Natural killer cell treated with Interleukin-12 subunit alpha and Interleukin-12 subunit beta and Interleukin-15 and Interleukin-18, amount 100 ng/mL, for 72 hours (primary cell): ENCODE measurements at places on chromosomes 1 and 21. TPM values are rescaled to one million over a fixed set of nuclear protein-coding genes. Genes with fewer than 3 reads are reported as not detected.

The PRDM16 gene
- total RNA-seq = not detected

The PTPN22 gene
- total RNA-seq = 24.6 TPM

The KCNJ9 gene
- total RNA-seq = not detected

The S100A3 gene
- total RNA-seq = not detected

The APOBEC4 gene
- not detected for total RNA-seq

The RNU1-2 gene
- total RNA-seq = 1,591 TPM

The CFH gene
- 8.8 TPM for total RNA-seq

The MORC3 gene
- total RNA-seq = 26.8 TPM

GRCh38 chr1:53334781-53335180 lies 6.9 kb upstream of the LRP8 start:
- DNase-seq = no peak

DNA sequence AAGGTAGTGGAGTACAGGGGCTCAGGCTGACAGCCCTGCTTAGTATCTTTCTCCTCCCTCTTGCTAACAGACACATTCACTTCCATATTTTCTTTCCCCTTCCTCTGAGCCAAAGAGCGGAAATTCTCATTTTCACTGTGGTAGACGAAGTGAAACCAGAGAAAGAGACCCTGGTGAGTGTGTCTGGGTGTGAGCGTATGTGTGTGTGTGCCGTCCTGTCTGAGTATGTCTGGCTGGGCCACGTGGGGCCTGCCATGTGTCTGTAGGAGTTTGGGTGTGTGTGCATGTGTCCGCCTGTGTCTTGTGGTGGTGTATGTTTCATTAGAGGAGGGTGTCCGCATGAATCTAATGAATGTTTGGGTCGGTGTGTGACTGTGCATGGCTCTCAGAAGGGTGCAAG lies 1.7 kb downstream of the COL8A2 start:
- no peak for DNase-seq

DNA sequence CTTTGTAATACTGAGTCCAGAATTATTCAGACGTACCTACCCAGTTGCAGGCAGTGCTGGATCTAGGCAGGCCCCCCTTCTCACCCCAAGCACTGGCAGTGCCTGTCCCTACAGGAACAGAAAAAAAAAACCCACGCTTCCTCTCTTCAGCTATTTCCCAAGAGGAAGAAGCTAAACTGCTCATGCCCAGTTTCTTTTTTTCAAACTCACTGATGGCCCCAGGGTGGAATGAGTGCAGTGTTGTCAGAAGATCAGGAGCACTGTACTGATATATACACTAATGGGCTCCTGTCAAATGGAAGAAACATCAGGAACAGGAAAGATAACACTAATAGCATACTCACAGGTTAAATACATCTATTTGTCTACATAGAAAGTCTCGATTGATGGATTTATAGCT lies 28.2 kb upstream of the DOCK7 start:
- no peak for DNase-seq

- DNase-seq = no peak
Observed at GRCh38 chr1:204134103-204134502, 17.7 kb downstream of the ETNK2 start.

DNA sequence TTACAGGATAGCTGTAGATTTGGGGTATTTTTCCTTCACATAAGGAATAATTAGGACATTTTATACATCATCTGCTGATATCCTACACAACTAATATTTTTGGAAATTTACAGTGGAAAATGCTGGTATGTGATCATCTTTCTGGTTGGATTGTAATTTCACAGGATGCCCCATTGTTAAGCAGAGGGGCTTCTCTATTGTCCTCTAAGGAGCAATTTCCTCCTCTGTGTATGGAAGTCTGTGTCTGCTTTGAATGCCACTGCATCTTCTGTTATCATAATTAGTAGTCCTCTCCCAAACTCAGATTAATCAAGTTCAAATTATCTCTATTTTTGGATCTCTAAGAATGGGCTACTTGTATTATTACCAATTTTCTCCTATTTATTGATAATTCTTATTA lies 988.1 kb upstream of the B3GALT2 start:
- no peak for DNase-seq

GRCh38 chr1:178461104-178461503 lies 35.7 kb downstream of the CLEC20A start:
- no peak for DNase-seq

DNA sequence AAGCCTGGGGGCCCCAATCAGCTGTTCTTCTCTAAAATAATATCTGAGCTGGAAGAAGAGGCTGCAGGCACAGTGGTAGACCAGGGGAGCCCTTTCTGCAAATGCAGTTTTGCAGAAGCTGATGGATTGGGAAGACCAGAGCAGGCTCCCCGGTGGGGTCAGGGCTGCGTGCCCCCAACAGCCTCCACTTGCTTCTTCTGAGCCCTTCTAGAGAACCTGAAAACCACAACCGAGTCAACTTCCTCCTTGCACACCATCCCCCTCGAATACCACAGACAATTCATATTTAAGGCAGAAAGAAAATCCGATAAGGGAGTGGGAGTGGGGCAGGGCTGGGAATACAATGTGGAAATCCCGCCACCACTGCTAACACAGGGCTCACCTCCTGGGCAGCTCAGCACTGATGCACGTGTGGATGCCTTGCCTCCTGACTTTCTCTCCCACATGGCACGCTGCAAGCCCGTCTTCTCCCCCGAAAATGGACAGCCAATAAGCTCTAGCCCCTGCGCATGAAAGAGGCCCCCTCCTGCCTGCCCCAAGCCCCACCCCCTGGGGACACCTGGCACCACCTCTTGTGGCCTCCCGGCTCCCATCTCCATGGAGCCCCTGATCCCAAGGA lies 25.4 kb upstream of the ALDH4A1 start:
- no peak for DNase-seq

DNA sequence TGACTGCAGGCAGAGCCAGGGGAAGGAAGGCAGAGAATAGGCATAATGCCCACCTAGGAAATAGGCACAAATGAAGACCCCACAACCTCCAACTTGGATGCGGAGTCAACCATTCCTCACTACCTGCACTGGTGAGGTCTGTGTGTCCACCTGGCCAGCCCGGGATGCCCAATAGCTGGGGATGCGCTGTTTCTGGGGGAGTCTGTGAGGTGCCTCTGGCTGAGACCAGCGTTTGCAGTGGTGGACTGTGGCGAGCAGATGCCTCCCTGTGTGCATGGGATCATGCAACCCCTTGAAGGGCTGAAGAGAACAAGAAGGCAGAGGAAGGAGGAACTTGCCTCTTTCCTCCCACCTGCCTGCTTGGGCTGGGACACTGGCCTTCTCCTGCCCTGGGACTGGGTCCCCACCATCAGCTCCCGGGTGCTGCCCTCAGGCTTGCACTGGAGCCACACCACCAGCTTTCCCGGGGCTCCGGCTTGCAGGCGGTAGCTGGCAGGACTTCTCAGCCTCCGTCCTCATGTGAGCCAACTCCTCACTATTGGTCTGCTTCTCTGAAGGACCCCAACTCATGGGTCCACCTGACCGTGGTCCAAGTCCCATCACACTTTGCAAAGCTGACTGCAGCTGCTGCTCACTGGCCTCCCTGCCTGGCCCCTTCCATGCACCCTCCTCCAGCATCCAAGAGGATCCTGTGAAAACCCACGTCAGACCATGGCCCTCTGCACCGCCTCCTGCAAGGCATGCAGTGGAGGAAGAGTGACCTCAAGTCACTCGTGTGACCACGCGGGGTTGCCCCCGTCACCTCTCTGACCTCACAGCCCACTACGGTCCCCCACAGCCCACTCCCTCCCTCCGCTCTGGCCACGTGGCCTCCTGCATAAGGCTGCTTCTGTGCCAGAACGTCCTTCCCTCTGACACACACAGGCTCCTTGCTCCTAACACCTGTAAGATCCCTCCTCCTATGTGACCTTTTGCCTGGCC lies 2.7 kb upstream of the PDE9A start:
- DNase-seq = no peak

DNA sequence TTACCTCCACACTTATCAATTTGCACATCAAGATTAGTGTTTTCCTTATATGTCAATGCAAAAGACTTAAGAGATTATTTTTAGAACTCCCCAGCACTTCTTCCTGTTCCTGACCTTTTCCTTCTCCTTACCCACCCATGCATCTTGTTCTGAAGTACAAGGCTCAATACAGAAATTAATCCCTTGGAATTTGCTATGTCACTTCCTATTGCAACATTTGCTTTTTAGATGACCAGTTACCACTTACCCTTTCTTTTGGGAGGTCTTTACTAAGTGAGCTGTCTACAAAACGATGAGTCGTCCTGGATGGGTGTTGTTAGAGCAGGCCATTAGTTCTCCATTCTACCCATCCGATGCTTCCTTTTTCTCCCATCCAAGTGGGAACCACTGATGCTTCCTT lies 221.2 kb downstream of the FMN2 start:
- no peak for DNase-seq

DNA sequence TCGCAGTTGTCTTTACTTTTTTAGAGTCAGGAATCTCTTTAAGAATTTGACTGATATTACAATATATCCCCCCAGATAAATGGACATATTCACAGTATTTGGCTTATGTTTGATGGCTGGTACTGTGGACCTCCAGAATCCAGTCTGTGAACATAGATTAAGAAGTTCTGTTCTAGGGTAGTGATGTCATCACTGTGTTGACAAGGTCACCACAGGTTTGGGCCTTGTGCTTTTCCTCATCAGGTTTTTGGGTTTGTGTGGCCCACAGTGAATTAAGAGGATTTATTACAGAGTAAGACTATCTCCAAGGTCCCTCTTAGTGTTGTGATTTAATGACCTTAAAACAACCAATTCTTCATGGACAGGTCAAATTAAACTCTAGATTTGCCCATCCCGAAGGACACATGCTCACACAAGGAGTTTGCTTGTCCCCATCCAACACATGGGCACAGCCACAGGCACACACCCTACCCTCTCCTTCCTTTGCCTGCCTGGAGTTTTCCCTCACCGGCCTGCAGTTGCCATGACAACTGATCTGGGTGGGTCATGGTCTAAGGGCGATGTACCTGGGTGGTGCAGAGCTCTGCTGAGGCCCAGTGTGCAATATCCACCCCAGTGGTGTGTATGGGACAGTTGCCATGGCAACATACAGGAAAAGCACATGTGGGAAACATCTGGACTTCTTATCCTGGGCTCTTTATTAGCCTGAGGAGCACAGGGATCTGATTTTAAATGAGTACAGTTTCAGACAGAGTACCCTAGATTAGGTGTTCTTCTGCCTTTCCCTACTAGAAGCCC lies 98.6 kb downstream of the NAV1 start:
- no peak for DNase-seq

- DNase-seq = no peak
Observed at GRCh38 chr1:116560704-116561490, 9.9 kb downstream of the CD58 start.

DNA sequence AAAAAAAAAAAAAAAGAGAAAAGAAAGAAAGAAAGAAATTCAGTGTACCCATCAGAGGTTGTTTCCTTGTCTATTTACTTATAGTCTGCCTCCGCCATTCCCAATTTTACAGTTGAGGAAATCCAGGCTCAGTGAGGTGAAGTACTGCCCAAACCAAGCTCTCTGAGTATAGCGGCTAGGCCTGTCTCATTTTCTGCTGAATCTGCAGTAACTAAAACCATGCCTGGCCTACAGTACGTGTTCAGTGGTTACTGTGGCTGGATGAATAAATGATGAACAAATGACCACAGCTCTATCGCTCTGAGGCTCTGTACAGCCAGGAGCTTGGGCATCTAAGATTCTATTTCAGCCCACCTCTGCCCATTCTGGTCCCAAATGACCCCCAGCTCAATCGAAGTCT lies 24.3 kb downstream of the RAP1GAP start:
- DNase-seq = no peak

- no peak for DNase-seq
Observed at GRCh38 chr1:7539769-7540175, 231.3 kb upstream of the VAMP3 start.
